ENCODE measurements at places on chromosomes 3 and 15. TPM values are rescaled to one million over a fixed set of nuclear protein-coding genes. Genes with fewer than 3 reads are reported as not detected.

Gene NCEH1
- 13.7 TPM for total RNA-seq

Gene KBTBD13
- total RNA-seq = not detected

Gene CLDN16
- 0.33 TPM for total RNA-seq

Gene RNF168
- total RNA-seq = 14.8 TPM

Gene CFAP100
- not detected for total RNA-seq

Gene TNFAIP8L3
- total RNA-seq = 3.6 TPM

Data from mammary epithelial cell (primary cell).